ENCODE measurements at places on chromosomes 11 and 22.
A peak's percentile ranks its signal among the peaks of the same experiment; 100 is the strongest.

DNA sequence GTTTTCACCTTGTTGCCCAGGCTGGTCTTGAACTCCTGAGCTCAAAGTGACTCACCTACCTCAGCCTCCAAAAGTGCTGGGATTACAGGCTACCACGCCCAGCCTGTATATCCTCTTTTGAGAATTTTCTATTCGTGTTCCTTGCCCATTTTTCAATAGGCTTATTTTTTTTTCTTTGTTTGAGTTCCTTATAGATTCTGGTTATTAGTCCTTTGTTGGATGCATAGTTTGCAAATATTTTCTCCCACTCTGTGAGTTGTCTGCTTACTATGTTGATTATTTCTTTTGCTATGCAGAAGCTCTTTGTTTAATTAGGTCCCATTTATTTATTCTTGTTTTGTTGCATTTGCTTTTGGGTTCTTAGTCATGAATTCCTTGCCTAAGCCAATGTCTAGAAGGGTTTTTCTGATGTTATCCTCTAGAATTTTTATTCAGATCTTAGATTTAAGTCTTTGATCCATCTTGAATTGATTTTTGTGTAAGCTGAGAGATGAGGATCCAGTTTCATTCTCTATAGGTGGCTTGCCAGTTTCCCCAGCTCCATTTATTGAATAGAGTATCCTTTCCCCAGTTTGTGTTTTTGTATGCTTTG, 17.7 kb upstream of the ZBED5 start:
- DNase-seq: no peak

GRCh38 chr11:92861634-92862033, 107.8 kb upstream of the MTNR1B start:
- DNase-seq: no peak

DNA sequence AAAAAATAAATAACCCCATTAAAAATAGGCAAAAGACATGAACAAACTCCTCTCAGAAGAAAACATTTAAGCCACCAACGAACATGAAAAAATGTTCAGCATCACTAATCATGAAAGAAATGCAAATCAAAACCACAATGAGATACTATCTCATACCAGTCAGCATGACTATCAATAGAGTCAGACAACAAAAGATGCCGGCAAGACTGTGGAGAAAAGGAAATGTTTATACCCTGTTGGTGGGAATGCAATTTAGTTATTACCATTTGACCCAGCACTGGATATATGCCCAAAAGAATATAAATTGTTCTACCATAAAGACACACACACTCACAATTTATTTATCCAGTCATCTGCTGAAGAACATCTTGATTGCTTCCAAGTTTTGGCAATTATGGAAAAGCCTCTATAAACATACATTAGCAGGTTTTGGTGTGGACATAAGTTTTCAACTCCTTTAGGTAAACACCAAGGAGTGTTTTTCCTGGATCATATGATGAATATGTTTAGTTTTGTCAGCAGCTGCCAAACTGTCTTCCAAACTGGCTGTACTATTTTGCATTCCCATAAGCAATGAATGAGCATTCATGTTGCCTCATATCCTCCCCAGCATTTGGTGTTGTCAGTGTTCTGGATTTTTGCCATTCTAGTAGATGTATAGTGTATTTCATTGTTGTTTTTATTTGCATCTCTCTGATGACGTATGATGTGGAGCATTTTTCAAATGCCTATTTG, 28.0 kb downstream of the OR8D1 start:
- peak; percentile 28 for DNase-seq

DNA sequence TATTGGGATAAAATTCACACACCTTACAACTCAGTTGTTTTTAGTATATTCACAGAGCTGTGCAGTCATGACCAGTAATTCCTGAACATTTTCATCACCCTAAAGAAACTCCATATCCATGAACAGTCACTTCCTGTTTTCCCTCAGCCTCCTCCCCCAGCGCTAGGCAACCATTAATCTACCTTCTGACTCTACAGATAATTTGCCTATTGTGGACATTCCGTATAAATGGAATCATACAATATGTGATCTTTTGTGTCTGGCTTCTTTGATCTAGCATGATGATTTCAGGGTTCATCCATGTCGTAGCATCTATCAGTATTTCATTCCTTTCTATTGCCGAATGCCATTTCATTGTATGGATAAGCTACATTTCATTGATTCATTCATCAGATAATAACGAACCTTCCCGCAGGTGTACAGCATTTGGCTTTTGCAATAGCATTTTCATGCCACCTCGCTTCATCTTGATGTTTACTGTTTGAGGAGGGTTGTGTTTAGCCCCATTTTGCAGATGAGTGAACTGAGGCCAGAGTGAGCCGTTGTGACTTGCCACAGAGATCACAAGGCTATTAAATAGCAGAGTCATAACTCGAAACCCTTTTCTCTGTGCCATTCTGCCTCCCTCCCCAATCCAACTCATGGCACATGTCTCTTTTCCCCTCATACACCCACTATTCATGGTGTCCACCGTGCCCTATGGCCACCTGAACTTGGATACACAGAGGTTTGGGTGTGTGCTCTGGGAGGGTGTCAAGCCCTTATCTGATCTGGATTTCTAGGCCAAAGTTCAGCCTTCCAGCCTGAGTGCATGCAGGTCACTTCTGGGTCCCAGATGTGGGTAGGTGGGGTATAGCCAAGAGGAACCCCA, 11.1 kb upstream of the MYH9 start:
- DNase-seq: peak; percentile 83

GRCh38 chr11:76745561-76746207, 37.5 kb upstream of the TSKU start:
- DNase-seq: no peak

- DNase-seq: no peak
Observed at GRCh38 chr11:32991427-32991826, 24.3 kb upstream of the DEPDC7 start.
